NCI-H1105 (cell line): ENCODE measurements at places on chromosomes 6 and 20.

DNA sequence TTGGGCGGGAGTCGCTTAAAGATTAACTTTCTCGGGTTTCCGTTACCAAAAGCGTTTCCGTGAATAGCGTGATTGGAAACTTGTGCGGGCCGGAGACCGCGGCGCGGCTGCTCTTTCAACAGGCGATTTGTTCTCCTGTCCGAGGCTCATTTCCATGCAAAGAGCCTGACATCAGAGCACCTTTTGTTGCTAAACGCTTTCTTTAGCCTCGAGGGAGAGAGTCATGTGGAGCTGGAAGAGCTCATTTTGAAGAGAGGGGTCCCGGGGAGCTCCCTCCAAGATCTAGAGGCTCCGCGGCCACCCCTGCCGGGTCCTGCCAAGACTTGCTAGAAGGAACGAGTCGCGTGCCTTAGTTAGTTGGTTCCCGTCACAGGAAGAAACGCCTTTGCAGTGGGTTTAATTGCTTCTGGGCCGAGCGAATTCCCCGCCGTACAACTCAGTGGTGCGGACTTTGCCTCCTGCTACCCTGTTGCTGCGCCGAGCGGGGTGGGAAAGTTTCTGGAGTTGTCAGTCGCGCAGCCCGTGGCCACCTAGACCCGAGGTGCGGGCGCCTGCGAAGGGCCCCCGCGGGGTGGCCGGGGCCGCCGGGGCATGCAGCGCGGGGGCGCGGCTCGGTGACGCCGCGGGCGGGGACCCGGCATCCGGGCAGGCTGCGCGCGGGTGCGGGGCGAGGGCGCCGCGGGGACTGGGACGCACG is at the start of gene SASH1:
Gene SASH1 (plus strand): TSS at position 489 of the 697 bp plus-strand sequence. CDS start 230 bp downstream, outside the sequence.
- peak; percentile 38 for DNase-seq

GRCh38 chr6:33849500-33850075 is 45.8 kb upstream of the MLN start:
- no peak for DNase-seq

GRCh38 chr6:43257367-43258145 is 14.3 kb downstream of the TTBK1 start:
- DNase-seq = no peak

DNA sequence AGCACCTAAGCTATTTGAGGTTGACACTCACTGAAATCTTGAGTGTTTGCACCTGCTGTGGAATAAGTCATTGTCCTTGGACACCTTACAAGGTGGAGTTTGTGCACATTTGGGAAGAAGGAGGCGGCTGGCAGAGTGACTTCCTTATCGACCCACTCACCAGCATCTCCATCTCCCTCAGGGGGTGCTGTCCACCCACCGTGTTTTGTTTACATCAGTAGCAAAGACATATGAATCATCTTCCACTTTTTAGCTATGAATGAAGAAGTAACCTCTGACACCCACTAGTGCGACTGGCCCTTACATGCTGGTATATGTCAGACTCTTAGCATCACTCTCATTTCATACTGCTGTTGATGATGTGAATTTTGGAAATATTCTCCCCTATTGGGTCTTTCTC is 119.5 kb upstream of the SGK1 start:
- no peak for DNase-seq

- no peak for DNase-seq
Measured at GRCh38 chr6:55290736-55291135, 36.5 kb upstream of the GFRAL start.

DNA sequence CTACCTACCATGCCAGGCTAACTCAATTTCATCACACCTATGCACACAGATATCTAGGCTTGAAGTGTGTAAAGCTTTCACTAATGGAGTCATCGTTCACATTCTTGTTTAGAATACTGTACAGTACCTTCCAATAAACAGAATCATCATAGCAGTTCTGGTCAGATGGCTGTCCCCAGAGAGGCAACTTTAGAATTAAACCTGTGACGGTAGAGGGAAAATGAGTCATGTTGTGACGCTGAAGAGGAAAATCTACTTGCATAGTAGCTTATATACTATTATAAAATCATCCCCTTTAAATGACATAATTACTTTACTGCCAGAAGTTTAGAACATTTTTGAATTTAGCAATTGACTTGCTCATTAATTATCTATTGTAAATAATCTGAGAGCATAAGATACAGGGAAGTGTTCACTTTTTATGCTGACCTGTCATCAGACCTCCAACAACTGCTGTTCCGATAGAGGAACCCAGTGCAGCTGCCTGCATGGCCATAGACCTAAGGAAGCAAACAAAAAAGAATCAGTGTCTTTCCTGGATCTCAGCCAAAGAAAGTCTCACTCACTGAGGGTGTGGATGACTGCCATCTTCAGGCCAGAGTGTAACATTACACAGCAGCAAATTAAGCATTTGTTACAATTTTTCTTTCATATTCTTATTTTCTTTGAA is 29.8 kb downstream of the RHAG start:
- DNase-seq = peak; percentile 92

- DNase-seq = peak; percentile 76
Measured at GRCh38 chr6:27505209-27506027, 32.5 kb upstream of the ZNF184 start.

GRCh38 chr6:169344750-169345065 is 91.1 kb upstream of the THBS2 start:
- no peak for DNase-seq

- DNase-seq = no peak
Measured at GRCh38 chr6:150091476-150091875, 22.6 kb upstream of the ULBP3 start.

DNA sequence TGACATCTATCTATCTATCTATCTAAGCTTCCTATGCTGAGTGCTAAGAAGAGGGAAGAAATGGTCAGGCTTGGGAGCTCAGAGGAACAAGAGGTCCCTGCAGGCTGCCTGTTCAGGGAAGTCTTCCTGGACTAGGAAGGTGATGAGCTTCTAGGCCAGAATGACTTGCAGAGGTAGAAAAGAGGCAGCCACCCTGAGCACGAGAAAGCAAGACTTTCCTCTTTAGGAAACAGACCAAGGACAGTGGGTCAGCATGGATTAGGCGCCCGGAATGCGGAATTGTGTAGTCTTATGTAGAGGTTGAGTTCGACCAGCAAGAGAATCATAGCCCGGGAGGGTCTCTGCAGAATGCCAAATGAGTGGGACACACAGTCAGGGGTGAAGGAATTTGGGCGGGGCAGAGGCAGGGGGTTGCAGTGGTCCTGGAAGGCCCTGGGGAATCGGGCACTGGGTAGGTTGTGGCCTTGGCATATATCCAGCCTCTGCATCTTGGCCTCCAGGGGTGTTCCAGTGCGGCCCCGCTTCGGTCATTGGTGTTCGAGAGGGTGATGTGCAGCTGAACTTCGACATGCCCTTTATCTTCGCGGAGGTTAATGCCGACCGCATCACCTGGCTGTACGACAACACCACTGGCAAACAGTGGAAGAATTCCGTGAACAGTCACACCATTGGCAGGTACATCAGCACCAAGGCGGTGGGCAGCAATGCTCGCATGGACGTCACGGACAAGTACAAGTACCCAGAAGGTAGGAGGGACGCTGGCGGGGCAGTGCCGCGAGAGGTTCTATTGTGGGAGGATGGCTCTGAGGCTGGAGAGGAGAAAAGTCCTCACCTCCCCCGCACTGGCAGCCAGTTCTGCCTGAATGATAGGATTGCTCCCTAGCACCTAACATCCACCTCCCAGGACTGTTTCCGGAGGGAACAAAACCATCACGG is 32.1 kb downstream of the TGM3 start:
- DNase-seq = no peak

GRCh38 chr6:36029464-36029863 is 1.9 kb downstream of the MAPK14 start:
- DNase-seq = no peak

- DNase-seq = no peak
Measured at GRCh38 chr6:12261502-12261901, 28.7 kb upstream of the EDN1 start.

- DNase-seq = peak; percentile 25
Measured at GRCh38 chr6:134830940-134831339, 119.0 kb downstream of the ALDH8A1 start.

GRCh38 chr6:41157323-41157722 is 3.2 kb upstream of the TREML1 start:
- DNase-seq = no peak

- DNase-seq = no peak
Measured at GRCh38 chr6:6614983-6615349, 26.4 kb downstream of the LY86 start.

DNA sequence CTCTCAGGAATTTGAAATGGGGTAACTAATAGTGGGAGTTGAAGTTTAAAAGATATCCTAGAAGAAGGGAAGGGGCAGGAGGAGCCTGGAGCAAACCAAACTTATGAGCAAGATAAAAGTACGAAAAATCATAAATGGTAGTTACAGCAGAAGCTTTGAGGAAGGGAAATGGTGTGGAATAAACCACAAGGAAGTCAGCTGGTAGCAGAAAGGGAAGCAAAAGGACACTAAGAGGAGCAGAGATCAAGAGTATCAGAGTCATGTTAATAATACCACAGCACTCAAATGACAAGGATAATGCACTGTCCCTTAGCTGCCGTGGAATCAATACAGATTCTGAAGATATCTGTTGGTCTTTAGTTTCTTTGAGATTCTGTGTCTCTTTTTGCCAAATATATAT is 44.9 kb upstream of the CCDC28A start:
- DNase-seq = no peak

DNA sequence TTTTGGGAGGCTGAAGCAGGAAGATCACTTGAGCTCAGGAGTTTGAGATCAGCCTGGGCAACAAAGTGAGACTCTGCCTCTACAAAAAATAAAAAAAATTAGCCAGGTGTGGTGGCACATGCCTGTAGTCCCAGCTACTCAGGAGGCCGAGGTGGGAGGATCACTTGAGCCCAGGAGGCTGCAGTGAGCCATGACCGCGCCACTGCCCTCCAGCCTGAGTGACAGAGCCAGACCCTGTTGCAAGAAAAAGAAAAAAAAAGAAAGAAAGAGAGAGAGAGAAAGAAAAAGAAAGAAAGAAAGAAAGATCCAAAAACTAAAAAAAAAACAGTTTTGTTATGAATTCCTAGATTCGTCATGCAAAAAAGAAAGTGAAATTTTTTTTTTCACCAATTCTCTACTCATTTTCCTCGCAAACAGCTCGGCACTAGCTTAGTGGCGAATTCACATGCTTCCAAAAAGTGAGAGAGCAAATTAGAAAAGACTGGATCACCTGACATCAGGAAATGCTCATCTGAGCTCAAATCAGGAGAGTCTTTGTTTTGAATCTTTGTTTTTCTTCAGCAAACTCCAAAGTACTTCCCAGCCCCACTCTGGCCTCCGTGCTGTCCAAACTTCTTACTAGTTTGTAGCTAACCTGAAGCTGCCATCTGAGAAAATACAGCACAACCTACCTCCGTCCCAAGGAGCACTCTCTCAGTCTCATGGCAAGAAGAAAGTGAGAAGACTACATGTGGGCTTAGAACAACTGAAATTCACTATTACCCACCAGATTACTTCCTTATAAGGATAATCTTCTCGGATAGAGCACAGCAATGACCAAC is 27.0 kb downstream of the IPCEF1 start:
- DNase-seq = no peak
